ENCODE measurements at places on chromosomes 4 and X.
A peak's percentile ranks its signal among the peaks of the same experiment; 100 is the strongest.

GRCh38 chr4:179392787-179393186 is 1950.5 kb upstream of the AGA start:
- no peak for DNase-seq

DNA sequence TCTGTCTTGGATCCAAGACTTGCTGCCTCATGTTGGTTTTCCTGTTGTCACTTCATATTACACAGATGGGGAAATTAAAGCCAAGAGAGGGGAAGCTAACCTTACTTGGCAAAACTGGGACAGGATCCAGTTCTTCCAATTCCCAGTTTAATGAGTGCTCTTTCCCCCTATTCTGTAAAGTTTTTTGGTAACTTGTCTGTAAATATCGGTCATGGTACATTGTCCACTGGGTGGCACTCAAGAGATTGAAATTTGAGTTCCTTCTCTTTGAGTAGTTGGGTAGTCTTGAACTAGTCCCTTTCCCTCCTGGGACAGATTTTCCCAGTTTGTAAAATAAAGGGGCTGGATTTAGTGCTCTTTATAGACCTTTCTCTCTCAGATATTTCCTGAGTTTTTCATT is 12.4 kb upstream of the EOLA2 start:
- peak; percentile 16 for DNase-seq

DNA sequence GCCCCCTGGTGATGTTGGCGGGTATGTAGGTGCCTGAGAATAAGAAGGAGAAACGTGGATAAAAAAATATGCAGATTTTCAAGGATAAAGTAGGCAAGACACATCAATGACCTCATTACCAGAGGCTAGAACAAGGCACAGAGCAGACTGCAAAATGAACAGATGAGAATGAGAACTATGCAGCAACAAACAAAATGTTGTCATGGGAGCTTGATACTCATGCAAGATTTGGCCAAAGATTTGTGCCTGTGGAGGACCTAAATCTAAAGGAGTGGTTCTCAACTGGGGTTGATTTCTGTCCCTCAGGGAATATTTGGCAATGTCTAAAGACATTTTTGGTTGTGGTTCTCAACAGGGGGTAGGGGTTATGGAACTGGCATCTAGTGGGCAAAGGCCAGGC is 177.3 kb downstream of the FRMPD4 start:
- no peak for DNase-seq

DNA sequence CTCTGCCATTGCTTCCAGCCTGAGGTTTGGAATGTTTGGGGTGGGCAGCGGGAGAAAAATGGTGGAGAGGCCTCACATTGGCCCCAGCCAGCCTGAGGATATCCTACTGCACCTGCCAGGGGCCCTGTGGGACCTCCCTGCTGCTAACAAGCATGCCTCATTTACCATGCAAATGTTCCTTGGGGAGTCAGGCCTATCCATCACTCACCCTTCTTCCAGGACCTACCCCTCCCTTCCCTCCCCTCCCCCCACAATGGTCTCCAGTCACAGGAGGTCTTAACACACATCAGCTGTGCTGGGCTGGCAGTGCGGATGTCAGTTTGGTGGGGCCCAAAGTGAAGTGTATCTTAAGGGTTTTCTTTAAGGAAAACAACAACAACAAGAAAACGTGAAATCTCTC is 139.2 kb downstream of the SHOX start:
- no peak for DNase-seq

- DNase-seq, result peak; percentile 16
Measured at GRCh38 chr4:169115897-169116254, 105.8 kb upstream of the CBR4 start.

DNA sequence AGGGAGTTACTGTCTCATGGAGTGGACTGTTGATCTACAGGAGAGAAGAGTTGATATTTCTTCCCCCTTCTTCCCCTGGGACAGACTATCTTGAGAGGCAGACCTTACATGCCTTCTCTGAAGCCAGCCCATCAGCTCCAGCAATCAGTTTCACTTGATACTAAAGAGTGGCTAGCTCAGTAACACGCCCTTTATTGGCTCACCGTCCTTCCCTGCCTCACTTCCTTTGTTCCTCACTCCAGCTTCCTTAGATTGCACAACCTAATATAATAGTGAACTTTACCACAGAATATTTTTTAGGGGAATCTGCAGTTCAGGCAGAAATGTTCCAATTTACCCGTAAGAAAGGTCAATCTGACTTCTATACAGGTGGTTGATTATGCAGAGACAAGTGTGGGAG is 128.1 kb upstream of the NDP start:
- no peak for DNase-seq

- no peak for DNase-seq
Measured at GRCh38 chrX:433771-434170, 47.1 kb upstream of the PPP2R3B start.

DNA sequence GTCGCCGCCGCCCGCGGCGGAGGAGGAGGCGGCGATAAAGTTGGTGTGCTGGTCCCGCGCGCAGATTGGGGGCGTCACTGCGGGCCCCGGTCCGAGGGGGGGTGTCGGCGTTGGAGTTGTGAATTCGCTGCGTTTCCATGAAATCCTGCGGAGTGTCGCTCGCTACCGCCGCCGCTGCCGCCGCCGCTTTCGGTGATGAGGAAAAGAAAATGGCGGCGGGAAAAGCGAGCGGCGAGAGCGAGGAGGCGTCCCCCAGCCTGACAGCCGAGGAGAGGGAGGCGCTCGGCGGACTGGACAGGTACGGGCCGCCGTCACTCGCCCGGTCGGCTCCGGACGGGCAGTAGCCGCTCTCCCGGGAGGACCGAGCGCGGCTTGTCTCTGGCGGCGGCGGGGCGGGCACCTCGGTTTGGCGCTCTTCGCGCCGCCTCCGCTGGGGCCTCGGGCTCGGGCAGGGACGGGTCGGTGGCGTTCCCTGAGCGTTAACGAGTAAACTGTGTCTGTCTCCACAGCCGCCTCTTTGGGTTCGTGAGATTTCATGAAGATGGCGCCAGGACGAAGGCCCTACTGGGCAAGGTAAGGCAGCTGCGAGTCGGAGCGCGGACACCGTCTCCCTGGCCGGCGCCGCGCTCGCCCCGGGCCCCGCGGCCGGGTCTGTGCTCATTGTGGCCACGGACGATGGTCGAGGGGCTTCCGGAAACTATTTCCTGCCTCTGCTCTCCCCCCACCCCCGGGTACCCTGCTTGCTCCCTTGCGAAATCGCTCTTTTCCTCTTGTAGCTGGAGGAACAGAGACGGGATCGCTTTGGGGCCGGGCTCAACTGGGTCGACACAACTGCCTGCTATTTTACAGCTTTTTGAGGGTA is 658 bp downstream of the KDM6A start:
- DNase-seq, result peak; percentile 65

All from erythroblast (primary cell).